ENCODE measurements at places on chromosomes 6 and 20. TPM values are rescaled to one million over a fixed set of nuclear protein-coding genes. Genes with fewer than 3 reads are reported as not detected.

GRCh38 chr20:56463428-56463827 lies 5.0 kb upstream of the RTF2 start:
- DNase-seq: no peak

DNA sequence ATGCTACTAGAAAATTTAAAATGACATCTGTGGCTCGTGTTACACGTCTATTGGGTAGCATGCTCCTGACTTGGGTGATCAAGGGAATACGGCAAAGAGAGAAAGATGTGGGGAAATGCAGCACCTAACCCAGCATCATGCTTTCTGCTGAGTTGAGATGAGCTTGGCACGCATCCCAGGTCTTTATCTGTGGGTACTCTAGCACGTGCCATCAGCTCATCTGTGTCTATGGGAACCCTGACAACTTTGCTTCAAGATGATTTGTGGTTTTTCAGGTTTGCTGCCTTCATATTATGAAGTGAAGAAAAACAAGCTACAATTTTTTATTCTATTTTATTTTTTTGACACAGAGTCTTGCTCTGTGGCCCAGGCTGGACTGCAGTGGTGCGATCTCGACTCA lies 21.0 kb downstream of the RNASET2 start:
- no peak for DNase-seq

GRCh38 chr6:112015725-112016124 lies 38.2 kb upstream of the CCN6 start:
- no peak for DNase-seq

DNA sequence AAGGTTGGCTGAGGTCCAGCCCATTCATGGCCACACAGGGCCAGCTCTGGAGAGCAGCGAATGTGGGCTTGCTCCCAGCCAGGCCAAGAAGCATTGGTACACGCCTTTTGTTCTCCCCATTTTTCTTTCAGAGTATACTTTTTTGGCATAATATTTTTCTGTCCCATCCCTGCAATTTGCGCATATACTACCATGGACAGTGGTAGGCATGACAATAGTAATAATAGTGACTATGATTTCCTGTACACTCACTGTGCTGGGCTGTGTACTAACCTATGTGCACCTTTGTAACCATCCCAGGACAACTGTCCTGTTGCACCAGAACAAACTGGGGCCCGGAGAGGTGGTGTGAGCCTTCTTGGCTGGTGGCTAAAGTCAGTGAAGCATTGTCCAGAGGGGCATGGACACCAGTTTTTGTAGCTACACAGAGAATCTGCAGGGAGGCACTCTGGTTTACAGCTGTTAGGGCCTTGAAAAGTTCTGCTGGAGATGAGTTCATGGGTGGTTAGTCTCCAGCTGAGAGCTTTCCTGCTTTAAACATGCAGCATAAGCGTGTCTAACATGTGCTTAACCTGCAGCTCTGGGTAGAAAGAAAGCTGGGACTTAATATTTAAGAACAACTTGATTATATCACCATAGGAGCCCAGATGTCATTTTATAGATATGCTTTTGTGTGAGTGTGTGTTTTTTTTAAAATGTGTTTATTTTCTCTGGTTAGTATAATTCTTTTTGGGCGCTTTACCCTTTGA lies 38.2 kb downstream of the DTD1 start:
- DNase-seq: no peak

- DNase-seq: no peak
Observed at GRCh38 chr6:147108259-147108910, 95.8 kb upstream of the STXBP5 start.

DNA sequence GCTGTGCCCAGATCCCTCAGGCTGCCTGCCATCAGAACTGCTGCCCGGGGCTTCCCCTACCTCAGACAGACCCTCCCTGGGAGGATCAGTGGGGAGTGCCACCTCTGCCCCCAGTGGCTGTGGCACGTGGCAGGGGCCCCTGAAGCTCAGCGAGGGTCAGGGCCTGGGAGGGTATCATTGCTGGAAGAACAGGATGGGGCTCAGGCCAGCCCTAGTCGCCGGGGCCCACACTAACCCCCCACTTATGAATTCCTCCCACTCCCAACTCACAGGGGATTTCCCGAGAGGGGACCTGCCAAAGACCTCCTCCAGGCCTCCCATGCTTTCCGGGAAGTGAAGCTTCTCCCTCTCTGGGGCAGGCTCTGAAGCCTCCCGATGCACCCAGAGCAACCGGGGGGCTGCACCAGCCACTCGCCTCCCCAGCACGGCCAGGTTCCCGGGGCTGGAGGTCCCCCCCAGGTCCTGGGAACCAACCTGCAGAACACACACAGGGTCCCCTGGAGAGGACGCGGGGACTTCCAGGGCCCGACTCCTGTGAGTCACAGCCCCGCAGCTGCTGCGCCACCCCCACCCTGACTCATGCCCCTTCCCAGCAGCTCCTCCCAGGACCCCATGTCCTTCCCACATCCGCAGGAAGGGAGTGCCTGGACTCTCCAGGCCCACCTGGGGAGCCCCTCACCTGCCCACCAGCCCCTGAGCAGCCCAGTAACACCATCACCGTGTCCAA lies 2.5 kb downstream of the TNFRSF6B start:
- peak; percentile 94 for DNase-seq

DNA sequence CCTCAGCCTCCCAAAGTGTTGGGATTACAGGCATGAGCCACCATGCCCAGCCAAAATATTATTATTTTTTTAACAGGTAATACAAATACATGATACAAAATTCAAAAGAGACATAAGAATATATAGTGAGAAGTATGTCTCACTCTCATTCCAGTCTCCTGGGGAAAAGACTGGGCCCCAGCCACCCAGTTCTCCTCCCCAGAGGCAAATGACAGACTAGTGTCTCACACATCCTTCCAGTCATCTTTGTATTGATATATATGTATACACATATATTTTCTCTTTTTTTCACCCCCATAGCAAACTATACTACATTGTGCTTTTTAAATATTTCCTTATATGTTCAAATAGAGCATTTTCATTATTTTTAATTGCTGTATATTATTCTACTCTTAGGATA lies 8.3 kb downstream of the GSS start:
- no peak for DNase-seq

DNA sequence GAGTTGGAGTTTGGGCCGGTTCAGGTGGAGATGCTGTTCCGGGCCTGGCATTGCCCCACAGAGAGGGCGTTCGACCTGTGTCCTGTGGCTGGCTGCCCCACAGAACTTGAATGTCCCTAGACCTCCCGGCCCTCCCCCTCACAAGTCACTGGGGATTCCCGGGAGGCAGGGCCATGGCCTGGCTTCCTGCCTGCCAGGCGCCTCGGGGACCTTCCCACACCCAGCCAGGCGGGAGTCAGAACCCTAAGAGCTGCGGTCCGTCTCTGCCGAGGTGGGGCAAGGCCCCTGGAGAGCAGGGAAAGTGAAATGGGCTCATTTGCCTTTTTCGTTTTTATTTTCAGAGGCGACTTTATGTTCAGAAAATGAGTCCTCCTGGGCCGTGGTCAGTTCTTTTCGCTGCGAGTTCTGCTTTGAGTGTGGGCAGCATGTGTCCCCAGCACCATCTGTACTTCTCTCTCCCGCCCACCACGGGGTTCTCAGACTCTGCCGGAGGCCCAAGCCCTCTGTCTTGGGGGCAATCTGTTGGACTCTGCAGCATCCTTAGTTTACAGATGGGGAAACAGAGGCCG lies 8.5 kb downstream of the RBM38 start:
- DNase-seq: peak; percentile 81

DNA sequence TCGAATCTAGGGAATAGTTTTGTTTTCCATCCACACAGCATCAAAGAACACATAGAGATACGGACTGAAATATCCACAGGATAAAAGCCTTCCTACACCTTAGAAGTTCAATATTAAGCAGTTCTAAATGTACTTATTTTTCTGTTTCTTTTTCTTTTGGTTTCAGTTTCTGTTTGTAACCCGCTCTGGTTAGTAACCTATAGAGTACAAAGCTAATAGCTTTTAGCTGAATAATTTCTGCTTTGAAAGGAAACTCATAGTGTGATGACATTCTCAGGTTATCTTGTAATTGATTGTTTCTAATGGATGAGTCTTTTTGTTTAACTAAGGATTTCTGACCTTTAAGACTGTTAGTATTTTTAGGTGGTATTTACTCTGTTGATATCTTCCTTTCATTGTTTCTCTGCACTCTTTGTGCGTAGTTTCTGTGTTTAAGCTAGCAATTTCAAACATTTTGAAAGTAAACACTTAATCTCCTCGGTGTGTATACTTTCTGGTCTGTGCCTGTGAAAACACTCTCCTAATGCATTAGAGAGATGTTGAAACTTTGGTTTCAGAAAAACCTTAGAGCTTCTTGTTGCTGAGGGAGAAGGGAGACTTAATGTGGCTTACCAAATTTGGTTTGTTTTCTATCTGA lies 385.5 kb downstream of the HDGFL1 start:
- no peak for DNase-seq

- no peak for DNase-seq
Observed at GRCh38 chr20:32805721-32806120, 14.0 kb upstream of the MAPRE1 start.

DNA sequence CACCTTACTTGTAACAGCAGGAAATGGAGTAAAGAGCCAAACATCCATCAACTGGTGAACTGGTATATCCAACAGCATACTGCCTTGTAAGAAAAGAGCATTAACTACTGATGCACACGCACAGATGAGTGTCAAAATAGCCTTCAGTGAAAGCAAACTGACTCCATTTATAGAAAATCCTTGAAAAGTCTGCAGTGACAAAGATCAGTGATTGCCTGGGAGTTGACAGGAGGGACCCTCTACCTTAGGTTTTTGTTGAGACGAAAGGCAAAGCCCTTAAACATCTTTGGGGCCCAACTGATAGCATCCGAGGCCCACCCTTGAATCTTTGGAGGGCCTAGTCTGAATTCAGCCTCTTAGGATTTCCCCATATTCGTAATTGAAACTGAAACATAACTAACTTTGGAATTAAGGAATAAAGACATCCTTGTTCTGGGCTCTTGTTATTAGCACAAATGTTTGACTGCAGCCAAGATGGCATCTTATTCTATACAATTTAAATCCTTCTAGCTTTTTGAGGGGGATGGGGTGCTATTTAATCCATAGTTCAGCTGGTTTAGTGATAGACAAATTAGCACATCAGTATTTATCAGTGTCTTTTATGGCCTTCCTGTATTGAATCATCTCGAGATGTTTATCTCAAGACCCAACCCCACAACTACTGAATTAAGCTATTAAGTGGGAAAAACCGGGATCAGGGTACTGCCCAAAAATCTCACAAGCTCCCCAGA lies 13.0 kb downstream of the FBXO5 start:
- no peak for DNase-seq

DNA sequence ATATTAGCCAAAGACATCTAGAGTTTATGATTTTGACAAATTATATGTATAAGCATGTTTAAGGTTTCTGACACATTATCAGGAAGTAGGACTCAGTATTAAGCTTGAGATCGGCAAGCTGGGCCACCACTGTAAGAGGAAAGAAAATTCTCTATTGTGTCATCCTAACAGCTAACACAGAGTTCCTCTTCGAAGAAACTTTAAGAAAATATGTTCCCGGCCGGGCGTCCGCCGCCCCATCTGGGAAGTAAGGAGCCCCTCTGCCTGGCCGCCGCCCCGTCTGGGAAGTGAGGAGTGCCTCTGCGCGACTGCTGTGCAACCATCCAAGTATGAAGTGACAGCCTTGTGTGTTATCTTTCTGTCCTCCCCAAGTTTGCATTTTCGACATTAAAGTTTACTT lies 23.0 kb downstream of the USP49 start:
- DNase-seq: no peak

GRCh38 chr6:110075406-110075805 lies 97.3 kb downstream of the GPR6 start:
- DNase-seq: no peak

DNA sequence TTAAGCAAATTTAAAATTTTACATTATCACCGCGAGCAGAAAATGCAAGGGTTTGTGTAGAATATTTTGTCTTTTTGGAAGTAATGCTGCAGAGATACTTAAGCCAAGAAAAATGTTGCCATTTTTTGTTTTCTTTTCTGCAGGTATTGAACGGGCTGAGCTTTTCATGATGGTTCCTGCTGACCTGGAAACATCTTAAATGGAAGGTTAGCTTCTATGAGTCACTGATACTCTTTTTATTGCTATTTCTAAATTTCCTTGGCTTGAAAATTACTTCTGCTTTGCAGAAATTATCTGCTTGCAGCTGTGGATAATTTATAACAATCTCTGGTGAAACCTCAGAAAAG lies 12.7 kb downstream of the SYTL3 start:
- no peak for DNase-seq

DNA sequence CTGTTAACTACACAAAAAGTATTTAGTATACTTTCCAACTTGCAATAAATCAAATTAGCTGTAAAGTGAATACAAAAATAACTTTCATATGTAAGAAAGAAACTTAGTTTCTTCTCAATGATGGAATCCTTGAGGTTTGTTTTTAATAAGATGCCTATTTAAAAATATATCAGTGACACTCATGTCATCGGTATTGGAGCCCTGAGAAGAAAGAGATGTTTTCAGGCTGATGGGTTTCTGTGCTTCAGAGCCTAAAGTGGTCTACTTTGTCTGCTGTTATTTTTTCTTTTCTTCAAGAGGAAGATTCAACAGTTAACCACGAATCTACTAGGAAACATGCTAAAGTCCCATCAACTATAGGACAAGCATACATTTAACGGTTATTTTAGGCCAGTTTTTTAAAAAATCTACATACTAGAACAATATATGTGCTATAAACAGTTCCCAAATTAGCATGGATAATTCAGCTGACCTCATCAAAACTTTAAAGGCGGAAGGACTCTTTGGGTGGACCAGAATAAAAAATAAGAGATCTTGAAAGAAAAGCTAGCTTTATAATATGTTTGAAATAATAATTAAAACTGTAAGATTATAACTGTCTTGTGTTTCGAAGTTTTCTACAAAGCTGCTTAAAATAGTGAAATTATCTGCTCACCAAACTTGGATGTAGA lies 147.0 kb upstream of the SAMD5 start:
- no peak for DNase-seq

- DNase-seq: no peak
Observed at GRCh38 chr6:145886228-145886956, 71.8 kb upstream of the FBXO30 start.

Gene WFDC10B
- 0.48 TPM for total RNA-seq

Gene LTA
- total RNA-seq: not detected

Gene TDRD6
- 0.52 TPM for total RNA-seq

Gene C6orf15
- not detected for total RNA-seq

Gene ADGRF5
- total RNA-seq: 37.4 TPM

Gene MUCL3
- total RNA-seq: not detected
